Mucosa of descending colon (tissue), 3 donors: ENCODE measurements at places on chromosomes 5 and 9. TPM values are rescaled to one million over a fixed set of nuclear protein-coding genes. Genes with fewer than 3 reads are reported as not detected.

Gene ZNF474
- total RNA-seq, result not detected

Gene PKD2L2
- total RNA-seq, result not detected

Gene SLIT3
- total RNA-seq, result 4.2 TPM

Gene ZNF782
- 8.2 TPM for total RNA-seq

Gene SLC36A1
- total RNA-seq, result 105 TPM

GRCh38 chr5:16453609-16454008 lies 12.0 kb downstream of the ZNF622 start:
- no peak for DNase-seq

- peak; percentile 82 for DNase-seq
Observed at GRCh38 chr9:126652140-126652582, 38.4 kb downstream of the LMX1B start.

GRCh38 chr5:98339141-98339848 lies 434.2 kb upstream of the RGMB start:
- no peak for DNase-seq

- no peak for DNase-seq
Observed at GRCh38 chr5:42636946-42637345, 119.7 kb upstream of the CCDC152 start.

DNA sequence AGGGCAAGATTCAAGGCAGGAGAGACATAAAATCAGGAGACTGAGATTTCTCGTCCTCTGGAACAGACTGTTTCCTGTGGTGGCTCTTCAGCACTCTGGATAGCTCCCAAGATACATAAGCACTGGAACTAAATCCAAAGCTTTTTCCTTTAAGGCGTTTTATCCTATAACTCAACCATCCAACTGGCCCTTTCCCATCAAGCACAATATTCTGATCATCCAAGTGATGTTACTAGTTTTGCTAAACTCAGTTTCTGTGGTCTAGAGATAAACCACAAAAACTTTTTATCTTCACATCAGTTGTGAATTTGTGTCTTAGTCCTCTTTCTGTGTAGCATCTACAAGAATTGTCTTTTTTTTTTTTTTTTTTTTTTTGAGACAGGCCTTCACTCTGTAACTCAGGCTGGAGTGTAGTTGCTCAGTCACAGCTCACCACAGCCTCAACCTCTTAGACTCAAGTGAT lies 299.4 kb downstream of the COX7C start:
- peak; percentile 32 for DNase-seq

DNA sequence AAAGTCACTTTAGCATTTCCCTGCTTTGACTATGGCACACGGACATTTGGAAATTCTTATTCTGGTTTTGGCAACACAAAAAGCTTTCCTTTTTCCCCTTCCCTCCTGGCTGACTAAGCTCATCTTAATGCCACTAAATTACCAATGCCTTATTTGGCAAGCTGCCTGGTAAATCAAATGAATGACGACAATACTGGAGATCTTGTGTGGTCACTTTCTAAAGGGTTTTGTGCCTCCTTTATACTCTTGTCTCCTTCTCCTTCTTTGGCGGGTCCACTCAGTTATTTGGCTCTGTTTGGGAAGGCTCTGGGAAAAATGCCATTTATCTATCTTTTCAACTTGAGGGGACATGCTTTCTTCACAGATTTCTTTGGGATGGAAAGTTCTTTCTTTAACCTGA lies 34.9 kb downstream of the SH3GL2 start:
- no peak for DNase-seq

DNA sequence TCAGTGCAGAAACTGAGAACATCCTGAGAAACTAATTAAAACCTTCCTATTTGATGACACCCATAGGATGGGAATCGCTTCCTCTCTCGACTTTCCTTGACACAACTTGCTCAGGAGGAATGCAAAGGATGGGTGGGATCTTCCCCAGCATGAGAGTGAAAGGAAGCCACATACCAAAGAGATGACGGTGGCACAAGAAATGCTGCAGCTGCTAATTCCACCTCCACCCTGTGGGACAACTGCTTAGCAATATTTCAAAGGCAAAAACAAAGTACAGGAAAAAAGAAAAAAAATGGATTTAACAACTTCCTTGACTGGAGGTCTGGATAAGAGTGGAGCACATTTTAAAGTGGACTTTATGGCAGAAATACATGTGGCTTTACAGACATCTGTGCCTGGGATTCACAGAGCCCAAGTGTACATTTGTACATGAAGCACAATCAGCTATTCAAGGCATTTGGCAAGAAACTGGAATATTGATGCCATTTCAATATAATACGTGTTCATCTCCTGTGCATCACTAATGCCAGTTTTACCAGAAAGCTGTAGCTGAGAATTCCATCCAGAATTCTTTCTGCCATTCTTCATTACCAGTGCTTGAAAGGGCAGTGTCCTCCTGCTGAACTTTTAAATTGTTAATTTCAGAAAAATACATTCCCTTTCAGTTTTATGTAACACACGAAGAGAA lies 359.2 kb upstream of the ACTBL2 start:
- DNase-seq, result no peak

- no peak for DNase-seq
Observed at GRCh38 chr5:75526070-75526469, 14.4 kb downstream of the POLK start.

- DNase-seq, result no peak
Observed at GRCh38 chr9:14219850-14220249, 94.1 kb downstream of the NFIB start.

- DNase-seq, result no peak
Observed at GRCh38 chr5:172973931-172974330, 9.6 kb upstream of the ATP6V0E1 start.

- peak; percentile 72 for DNase-seq
Observed at GRCh38 chr5:119269061-119269944, 86.5 kb upstream of the TNFAIP8 start.

- no peak for DNase-seq
Observed at GRCh38 chr9:89555451-89556375, 49.1 kb upstream of the GADD45G start.

- no peak for DNase-seq
Observed at GRCh38 chr9:126293522-126293889, 33.1 kb upstream of the MVB12B start.

GRCh38 chr5:39941416-39941815 lies 516.6 kb upstream of the DAB2 start:
- DNase-seq, result no peak
